ENCODE measurements at places on chromosomes 6 and 20.
A peak's percentile ranks its signal among the peaks of the same experiment; 100 is the strongest.

DNA sequence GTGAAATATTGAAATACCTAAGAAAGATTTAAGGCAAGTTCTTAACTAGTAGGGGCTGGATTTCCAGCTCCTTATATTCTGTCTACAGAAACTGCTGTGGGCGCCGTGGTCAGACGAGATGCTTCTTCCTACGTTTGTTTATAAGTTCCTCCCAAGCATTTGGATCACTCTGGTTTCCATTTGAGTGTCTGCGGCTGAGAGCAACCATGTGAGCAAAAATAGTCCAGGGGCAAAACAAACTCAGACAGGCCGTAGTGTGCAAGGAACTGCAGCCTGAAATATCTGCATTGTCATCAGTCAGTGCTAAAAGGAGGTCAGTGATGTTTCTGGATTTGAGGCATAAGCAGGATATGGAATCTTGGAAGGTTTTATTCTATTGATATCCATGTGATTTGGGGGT lies 485.9 kb upstream of the JAG1 start:
- DNase-seq = no peak

DNA sequence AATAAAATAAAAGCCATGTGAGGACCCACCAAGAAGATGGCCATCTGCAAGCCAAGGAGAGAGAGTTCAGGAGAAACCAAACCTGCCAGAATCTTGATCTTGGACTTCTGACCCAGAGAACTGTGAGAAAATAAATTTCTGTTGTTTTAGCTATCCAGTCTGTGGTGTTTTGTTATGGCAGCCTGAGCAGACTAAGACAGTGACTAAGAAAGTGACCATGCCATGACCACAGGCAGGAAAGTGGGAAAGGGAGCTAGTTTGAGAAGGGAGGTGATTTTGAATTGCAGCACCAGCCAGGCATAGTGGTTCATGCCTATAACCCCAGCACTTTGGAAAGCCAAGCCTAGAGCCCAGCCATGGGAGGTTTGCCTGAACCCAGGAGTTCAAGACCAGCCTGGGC lies 21.9 kb upstream of the C6orf62 start:
- DNase-seq = no peak

DNA sequence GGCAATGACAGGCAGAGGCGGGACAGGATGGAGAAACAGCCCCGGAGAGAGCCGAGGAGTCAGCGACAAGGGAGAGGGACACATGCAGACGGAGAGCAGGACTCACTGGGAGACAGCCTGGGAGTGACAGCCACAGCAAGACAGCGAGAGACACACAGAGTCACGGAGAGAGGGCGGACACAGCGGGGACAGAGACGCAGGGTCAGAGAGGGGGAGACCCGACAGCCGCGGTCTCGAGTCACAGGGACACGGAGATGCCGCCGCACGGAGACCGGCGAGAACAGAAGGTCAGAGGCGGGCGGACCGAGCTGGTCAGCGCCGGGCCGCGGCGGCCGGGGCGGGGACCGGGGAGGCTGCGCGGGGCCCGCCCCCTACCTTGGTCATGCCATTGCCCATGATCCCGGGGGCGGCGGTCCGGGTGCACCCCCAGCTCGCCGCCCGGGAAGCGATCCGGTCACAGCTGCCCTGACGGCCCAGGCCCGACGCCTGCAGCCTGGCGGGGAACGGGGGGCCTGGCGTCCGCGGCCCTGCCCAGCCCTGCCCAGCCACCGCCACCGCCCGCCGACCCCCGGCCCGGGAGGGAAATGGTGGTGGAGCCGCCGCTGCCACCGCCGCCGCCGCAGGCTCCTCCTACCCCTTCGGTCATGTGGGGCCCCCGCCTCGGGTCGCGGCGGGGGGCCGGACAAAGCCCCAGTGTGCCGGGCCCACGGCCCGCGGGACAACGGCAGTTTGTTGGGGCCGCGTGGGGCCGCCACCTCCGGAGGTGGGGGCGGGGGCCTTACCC lies at the start of the genes DUSP15 and TTLL9:
Gene DUSP15, minus strand, starts transcription at position 586 of the 784 bp plus-strand sequence. Its CDS starts 190 bp downstream, at position 396.
Gene TTLL9, plus strand, starts transcription at position 693 of the 784 bp plus-strand sequence. CDS start 493 bp downstream, outside the sequence.
- DNase-seq = peak; percentile 81

- no peak for DNase-seq
These were observed 298.5 kb downstream of the QKI start for GRCh38 chr6:163712981-163713380.

DNA sequence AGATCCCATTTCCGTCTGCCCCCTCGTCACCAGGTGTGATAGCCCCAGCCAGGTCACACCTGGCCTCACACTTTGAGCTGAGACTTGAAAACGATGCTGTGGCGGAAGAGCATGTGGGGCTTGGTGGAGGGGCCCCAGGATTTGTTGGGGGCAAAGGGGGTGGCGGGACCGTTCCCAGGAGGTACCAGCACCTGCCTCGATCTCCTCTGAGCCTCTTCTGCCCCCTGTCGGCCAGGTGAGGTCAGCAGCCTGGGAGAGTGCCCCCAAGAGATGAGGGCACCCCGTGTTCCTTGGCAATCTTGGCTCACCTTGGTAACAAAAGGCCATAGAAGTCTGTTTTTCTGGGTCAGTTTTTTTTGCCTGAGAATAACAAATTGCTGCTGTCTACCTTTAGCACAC lies 25.4 kb downstream of the SPATA2 start:
- DNase-seq = no peak

DNA sequence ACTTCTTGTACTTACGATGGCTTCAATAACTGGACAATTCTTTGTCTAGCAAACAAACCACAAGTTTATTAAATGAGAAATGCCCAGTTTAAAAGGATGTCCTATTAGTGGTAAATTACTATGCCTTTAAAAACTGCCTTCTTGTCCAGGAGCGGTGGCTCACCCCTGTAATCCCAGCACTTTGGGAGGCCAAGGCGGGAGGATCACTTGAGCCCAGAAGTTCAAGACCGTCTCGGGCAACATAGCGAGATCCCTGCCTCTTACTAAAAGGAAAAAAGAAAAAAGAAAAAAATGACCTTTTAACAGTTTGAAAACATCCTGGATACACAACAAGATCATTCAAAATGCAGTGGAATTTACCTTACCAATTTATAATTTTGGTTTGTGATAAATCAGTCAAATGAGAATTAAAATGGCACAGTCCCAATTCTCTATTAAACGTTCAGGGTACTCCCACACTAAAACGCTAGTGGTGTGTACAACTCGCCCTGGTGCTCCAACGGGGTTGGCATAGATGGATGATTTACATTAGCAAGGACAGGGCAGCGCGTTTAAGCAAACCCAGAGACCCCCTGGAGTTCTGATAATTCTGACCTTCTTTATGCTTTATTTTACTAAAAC lies 2.3 kb downstream of the ZBTB2 start:
- DNase-seq = peak; percentile 13

- no peak for DNase-seq
These were observed 27.9 kb upstream of the ZBP1 start for GRCh38 chr20:57647933-57648785.

DNA sequence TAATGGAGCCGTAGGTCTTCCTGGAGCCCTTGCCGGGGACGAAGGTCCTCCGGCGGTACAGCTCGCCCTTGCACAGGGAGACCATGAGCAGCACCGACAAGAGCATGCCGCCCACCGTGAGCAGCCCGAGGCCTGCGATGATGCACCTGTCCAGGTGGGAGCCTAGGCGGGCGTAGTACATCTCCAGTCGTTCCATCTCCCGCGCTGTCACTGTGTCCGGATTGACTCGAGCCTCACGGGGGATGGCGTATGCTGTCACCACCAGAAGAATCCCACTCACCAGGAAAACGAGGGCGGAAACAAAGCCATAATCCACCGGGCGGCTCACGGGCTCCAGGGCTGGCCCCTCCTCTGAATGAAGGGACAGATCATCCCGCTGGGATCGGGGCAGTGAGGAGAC lies 3.8 kb downstream of the TMEM74B start:
- no peak for DNase-seq

DNA sequence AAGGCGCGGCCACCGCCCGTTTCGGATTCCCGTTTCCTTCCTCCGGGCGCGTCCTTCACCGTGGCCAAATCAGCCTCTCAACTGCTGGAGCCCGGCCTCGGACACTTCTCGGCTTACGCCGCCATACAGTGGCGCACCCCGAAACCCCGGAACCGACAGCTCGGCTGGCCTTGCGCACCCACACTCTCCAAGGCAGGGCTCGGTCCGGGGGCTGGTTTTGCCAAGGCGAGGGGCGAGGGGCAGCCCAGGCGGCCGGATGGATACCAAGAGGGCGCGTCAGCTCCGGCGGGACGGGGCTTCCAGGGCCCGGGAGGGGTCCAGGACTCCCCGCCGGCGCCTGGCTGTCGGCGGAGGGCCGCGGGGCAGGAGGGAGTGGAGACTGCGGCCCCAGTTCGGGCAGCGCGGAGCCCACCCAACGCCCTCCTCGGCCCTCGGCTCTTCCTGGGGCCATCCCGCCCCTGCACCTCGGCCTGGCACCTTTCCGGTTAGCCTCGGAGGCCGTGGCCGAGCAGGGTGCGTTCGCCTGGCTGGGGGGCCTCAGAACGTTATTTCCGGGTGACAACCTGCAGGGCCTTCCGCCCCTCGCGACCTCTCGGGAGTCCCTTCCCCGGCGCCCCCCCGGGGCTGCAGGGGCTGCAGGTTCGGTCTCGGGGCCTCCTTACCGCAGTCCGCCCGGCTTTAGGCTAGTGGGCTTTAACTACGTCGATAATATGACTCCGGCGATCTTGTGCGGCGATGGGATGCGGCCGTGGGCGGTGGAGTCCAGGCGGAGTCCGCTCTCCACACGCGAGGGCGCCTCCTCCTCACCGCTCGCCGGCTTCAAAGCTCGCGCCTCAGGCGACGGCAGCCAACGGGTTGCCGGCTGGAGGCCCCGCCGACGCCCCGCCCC lies 697 bp upstream of the CEP43 start:
- peak; percentile 80 for DNase-seq

GRCh38 chr6:3849681-3850450 lies 693 bp downstream of the FAM50B start:
- DNase-seq = peak; percentile 61

DNA sequence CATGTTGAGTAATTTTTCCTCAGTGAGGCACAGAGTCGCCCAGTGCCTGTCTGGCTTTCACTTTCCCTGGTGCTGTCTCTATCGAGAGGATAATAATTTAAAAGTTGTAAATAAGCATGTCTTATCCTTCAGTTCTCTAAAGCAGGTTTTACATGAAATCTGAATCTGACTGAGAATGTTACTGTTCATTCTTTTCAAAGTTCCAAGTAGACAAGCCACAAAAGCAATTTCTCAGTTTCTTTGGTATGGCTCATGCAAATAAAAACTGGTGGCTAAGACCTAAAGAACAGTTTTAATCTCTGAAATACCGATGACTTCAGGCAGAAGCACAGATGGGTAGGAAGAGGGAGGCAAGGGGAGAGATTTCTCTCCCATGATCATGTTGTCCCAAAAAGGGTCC lies 87.6 kb upstream of the GCM1 start:
- no peak for DNase-seq

DNA sequence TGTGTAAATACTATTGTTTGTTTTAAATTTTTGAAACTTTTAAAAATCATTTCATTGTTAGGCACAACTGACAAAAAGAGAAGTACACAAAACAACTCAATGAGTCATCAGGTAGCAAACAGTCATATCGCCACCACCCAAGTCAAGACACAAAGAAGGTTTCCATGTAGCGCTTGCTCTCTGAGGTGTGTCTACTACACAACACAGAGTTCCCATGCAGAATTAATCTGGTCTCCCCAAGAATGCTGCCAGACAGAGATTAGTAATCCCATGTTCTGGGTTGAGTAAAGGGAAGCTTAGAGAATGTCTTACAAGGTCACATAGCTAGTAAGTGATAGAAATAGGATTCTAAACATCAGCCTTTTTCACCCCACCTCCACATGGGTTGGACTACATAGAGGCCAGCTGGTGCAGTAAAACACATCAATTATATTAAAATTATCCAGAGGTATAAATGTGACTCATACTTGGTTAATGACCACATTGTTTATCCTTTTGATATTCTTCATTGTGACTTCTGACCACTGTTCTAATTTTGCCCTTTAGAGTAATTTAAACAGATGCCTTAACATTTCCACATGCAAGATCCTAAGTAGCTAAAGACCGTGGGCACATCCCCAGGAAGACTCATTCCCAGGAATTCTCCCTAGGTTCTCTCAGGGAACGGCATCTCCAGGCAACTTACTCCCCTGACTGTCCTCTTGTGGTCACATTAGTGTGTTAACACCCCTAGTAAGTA lies 413.5 kb downstream of the PRKN start:
- no peak for DNase-seq

Data from right kidney (tissue), 9 donors.